ENCODE measurements at places on chromosomes 3 and 15.

DNA sequence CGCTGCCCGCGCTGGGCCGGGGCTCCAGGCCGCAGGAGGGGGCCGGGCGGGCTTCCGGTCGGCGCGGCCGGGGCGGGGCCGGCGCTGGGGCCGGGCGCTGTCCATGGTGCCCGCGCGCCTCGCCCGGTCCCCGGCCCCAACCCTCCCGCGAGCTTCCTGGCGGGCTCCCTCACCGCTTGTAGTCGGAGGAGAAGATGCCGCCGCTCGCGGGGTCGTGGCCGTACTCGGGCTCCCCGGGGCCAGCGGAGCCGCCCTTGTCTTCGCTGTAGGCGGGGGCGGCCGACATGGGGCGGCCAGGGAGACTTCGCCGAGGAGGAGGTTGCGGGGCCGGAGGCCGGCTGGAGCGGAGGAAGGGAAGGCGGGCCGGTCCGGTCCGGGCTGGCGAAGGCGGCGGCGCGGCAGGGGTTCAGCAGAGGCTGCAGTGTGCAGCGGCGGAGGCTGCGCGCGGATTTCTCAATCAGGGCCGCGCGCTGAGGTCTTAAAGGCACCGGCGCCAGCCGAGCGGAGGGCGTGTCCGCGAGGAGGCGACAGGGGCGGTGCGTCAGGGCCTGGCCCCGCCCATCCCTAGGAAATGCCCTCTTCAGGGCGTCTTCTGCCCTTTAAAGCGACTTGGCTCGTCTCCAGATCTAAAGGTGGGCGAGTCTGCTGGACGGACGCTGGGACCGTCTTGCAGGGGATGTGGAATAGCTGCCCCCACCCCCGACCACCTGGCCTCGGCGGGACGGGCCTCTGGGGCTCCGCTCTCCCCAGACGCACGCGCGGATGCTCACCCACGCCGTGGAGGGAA is at the start of gene AP3B2:
TSS of gene AP3B2 (minus strand) at position 455 of the 787 bp plus-strand sequence. CDS start at position 286, 169 bp downstream.
- H3K4me1 ChIP-seq, result peaks cover 6% of the 10 kb centered on the region
- H3K27me3 ChIP-seq, result peaks cover 33% of the 10 kb centered on the region
- H3K4me3 ChIP-seq, result peak within 1 kb of the TSS; percentile 98
- peak; percentile 94 for DNase-seq

GRCh38 chr15:57961919-57962318 is 103.6 kb downstream of the ALDH1A2 start:
- H3K4me1 ChIP-seq, result no peaks in the 10 kb centered on the region
- H3K4me3 ChIP-seq, result no peak overlapping the region
- no peaks in the 10 kb centered on the region for H3K36me3 ChIP-seq
- no peak for DNase-seq
- no peaks in the 10 kb centered on the region for H3K27me3 ChIP-seq

- H3K4me1 ChIP-seq, result no peaks in the 10 kb centered on the region
- no peak overlapping the region for H3K27ac ChIP-seq
- peaks cover 94% of the 10 kb centered on the region for H3K27me3 ChIP-seq
Observed at GRCh38 chr3:122183893-122184590, 574 bp downstream of the CASR start.

- no peaks in the 10 kb centered on the region for H3K27me3 ChIP-seq
- no peaks in the 10 kb centered on the region for H3K36me3 ChIP-seq
- H3K4me3 ChIP-seq, result no peak overlapping the region
- no peak for DNase-seq
Observed at GRCh38 chr3:13367728-13368127, 52.4 kb downstream of the NUP210 start.

DNA sequence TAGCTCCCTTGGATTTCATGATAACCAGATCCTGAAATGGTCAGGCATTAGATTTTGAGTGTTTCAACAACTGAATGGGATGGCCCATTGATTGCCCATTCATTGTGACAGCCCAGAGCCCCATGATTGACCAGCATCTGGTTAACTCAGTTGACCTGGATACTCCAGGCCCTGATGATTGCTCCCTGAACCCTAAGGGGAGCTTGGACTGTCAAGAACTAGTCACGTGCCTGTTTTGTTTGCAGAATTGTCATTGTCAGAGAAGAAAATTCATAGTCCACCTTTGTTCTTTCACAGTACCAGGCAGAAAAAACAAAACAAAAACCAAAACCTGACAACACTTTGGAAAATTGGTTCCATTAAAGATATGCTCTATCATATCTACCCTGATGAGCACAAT is 241.3 kb upstream of the ONECUT1 start:
- no peaks in the 10 kb centered on the region for H3K27me3 ChIP-seq
- H3K36me3 ChIP-seq, result no peaks in the 10 kb centered on the region
- no peak overlapping the region for H3K27ac ChIP-seq
- H3K4me1 ChIP-seq, result no peaks in the 10 kb centered on the region
- H3K4me3 ChIP-seq, result no peak overlapping the region

GRCh38 chr3:13139471-13140065 is 66.3 kb upstream of the IQSEC1 start:
- H3K4me3 ChIP-seq, result no peak overlapping the region
- H3K36me3 ChIP-seq, result no peaks in the 10 kb centered on the region
- no peak overlapping the region for H3K27ac ChIP-seq
- H3K27me3 ChIP-seq, result no peaks in the 10 kb centered on the region

All from neural progenitor cell (in vitro differentiated cells).